ENCODE measurements at places on chromosomes 6 and 20. TPM values are rescaled to one million over a fixed set of nuclear protein-coding genes. Genes with fewer than 3 reads are reported as not detected.

- no peak overlapping the region for H3K27ac ChIP-seq
- DNase-seq = no peak
- H3K27me3 ChIP-seq = no peaks in the 10 kb centered on the region
Measured at GRCh38 chr20:53157443-53158408, 185.6 kb downstream of the TSHZ2 start.

GRCh38 chr6:150684161-150684560 is 84.5 kb downstream of the PLEKHG1 start:
- no peak overlapping the region for H3K27ac ChIP-seq
- no peaks in the 10 kb centered on the region for H3K27me3 ChIP-seq
- H3K4me3 ChIP-seq = no peak overlapping the region

- H3K27me3 ChIP-seq = no peaks in the 10 kb centered on the region
- DNase-seq = no peak
- no peak overlapping the region for H3K4me3 ChIP-seq
- no peaks in the 10 kb centered on the region for H3K36me3 ChIP-seq
- no peaks in the 10 kb centered on the region for H3K4me1 ChIP-seq
- H3K27ac ChIP-seq = no peak overlapping the region
Measured at GRCh38 chr6:39078695-39079094, 30.1 kb downstream of the GLP1R start.

Gene RTF2
- total RNA-seq = 72.6 TPM

DNA sequence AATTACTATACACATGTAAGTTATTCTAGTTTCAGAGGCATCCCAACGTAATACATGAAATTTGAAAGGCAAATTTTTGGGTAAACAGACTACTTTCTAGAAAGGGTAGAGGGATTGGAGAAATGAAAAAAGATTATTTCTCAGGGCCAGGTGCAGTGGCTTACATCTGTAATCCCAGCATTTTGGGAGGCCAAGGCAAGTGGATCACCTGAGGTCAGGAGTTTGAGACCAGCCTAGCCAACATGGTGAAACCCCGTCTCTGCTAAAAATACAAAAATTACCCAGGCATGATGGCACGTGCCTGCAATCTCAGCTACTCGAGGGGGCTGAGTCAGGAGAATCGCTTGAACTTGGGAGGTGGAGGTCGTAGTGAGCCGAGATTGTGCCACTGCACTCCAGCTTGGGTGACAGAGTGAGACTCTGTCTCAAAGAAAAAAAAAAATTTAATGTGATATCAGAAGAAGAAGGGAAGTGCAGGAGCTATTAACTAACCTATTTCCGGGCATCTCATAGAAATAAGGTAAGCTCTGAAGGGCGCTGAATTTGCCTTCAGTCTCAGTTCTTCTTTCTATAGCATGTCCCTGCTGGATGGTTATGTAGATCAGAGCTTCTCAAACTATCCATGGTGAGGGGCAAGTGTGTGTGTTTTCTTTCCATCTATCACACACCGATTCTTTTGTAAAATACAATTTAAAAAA is 100.3 kb upstream of the MTHFD1L start:
- H3K4me1 ChIP-seq = no peaks in the 10 kb centered on the region
- no peak overlapping the region for H3K4me3 ChIP-seq
- no peak overlapping the region for H3K27ac ChIP-seq
- DNase-seq = no peak
- H3K36me3 ChIP-seq = no peaks in the 10 kb centered on the region
- no peaks in the 10 kb centered on the region for H3K27me3 ChIP-seq

- no peak for DNase-seq
- no peak overlapping the region for H3K27ac ChIP-seq
- H3K4me3 ChIP-seq = no peak overlapping the region
- no peaks in the 10 kb centered on the region for H3K36me3 ChIP-seq
- H3K4me1 ChIP-seq = no peaks in the 10 kb centered on the region
Measured at GRCh38 chr20:2446845-2447244, 23.7 kb downstream of the SNRPB start.

DNA sequence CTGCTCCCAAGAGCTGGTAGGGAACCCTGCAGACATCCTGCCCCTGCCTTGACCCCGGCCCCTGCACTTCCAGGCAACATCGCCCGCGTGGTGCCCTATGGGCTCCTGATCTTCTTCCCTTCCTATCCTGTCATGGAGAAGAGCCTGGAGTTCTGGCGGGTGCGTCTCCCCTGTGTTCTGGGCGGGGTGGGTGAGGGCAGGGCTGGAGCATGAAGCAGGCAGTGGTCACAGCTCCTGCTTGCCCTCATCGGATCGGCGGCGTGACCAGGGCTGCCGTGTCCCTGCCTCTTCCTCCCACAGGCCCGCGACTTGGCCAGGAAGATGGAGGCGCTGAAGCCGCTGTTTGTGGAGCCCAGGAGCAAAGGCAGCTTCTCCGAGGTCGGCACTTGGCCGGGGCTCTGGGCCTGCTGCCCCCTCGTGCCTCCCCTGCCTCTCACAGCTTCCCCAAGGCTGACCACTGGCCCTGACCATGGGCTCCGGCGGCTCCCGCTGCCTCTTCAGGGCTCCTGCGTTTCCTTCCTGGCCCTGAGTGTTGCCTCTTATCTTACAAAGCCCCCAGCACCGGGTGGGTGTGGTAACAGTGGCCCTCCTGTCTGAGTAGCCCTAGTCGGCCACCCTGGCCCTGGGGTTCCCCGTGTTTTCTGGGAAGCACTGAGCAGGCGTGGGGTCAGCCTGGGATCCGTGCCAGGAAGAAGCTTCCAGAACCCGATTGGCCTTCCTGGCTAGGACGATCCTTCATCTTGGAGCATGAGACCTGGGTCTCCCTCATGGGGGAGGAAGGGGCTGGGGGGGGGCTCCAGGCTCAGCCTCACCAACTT is 8.0 kb upstream of the TNFRSF6B start:
- H3K36me3 ChIP-seq = no peaks in the 10 kb centered on the region
- DNase-seq = peak; percentile 59
- H3K27ac ChIP-seq = no peak overlapping the region
- no peaks in the 10 kb centered on the region for H3K4me1 ChIP-seq
- no peaks in the 10 kb centered on the region for H3K27me3 ChIP-seq

DNA sequence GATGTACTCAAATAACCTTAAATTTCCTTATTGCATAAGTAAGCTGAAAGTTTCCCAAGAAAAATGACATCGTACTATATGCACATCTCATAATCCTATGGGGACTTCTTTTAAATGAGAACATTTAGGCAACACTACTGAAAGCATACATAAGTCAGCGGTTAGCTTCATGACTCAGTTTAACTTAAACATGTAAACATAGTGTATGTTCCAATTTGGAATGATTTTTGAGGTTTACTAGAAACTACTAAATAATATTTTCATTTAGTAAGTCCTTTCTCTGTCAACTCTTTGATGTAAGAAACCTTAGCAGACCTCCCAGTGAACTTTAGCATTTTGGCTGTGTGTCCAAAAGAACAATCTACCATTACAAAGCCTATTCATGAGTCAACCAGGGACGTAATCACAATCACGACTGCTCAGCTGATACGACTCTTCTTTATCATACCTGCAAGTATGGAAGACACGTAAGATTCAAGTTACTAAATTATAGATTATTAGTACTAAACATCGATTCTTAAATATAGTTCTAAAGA is 19.3 kb downstream of the HIVEP2 start:
- no peak for DNase-seq
- no peaks in the 10 kb centered on the region for H3K4me1 ChIP-seq
- H3K27me3 ChIP-seq = no peaks in the 10 kb centered on the region
- H3K36me3 ChIP-seq = no peaks in the 10 kb centered on the region
- H3K4me3 ChIP-seq = no peak overlapping the region
- H3K27ac ChIP-seq = no peak overlapping the region

DNA sequence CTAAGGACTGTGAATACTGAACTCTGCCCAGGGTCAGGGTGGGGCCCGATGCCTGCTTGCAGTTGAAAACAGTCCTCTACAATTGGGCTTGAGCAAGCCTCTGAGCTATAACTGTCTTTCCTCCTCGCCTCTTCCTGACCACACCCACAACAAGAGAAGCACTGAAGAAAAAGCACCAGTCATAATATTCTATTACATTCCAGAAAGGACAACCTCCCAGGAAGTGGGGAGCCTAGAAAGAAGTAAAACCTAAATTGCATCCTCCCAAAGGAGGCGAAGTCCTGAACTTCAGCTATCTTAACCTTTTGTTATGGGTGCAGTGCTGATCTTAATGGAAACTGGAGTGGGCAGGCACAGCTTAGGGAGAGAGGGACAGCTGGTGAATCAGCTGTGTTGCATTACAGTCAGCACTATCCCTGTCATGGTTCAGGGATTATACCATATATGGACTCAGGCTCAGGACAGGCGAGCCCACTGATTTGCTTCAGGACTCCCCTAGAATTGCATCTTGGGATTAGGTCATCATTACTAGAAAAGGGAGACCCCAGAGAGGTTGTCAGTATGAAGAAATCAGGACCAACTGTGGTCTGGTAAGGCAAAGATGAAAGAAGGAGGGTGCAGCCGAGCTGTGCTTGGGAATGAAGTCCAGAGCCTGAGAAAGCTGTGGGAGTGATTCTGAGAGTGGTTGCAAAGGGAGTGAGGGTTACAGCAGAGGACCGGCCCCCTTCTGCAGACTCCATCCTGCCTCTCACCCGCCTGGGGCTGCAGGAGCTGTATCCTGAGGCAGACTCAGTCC is 18.3 kb upstream of the TRAM2 start:
- DNase-seq = no peak
- H3K27ac ChIP-seq = peak overlapping the region; percentile 50
- no peaks in the 10 kb centered on the region for H3K27me3 ChIP-seq
- peaks cover 2% of the 10 kb centered on the region for H3K4me1 ChIP-seq

DNA sequence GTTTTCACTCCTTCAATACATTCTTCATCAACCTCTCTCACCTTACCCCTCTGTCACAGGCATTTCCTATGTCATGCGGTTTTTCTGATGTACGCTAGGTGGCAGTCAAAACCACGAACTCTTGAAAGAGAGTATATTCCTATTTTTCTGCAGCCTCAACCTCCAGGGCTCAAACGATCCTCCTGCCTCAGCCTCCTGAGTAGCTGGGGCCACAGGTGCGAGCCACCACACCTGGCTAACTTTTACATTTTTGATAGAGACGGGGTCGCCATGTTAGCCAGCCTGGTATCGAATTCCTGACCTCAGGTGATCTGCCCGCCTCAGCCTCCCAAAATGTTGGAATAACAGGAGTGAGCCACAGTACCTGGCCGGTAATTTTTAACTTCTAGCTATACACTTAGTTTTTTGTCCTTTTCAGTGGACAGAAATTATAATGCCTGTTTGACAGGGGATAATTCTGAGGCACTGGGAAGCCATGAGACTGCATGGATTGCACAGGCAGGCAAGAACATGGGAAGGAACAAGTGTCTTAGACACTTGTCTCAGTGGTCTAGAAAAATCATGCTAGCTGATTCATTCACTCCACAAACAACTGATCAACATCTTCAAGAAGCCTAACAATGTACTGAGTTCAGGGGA is 22.5 kb upstream of the HFE start:
- no peak for DNase-seq
- H3K27me3 ChIP-seq = no peaks in the 10 kb centered on the region
- H3K36me3 ChIP-seq = no peaks in the 10 kb centered on the region
- no peaks in the 10 kb centered on the region for H3K4me1 ChIP-seq
- no peak overlapping the region for H3K27ac ChIP-seq

- no peak overlapping the region for H3K27ac ChIP-seq
- no peaks in the 10 kb centered on the region for H3K27me3 ChIP-seq
- H3K4me3 ChIP-seq = no peak overlapping the region
Measured at GRCh38 chr20:39851459-39851858, 837.6 kb downstream of the MAFB start.

Gene PRR18
- not detected for total RNA-seq

GRCh38 chr20:32727683-32728082 is 15.6 kb downstream of the COMMD7 start:
- no peaks in the 10 kb centered on the region for H3K27me3 ChIP-seq
- no peak overlapping the region for H3K27ac ChIP-seq
- DNase-seq = peak; percentile 80
- no peak overlapping the region for H3K4me3 ChIP-seq
- peaks cover 2% of the 10 kb centered on the region for H3K36me3 ChIP-seq

GRCh38 chr6:157169226-157169625 is 154.1 kb downstream of the TMEM242 start:
- H3K4me3 ChIP-seq = no peak overlapping the region
- H3K36me3 ChIP-seq = no peaks in the 10 kb centered on the region
- no peak overlapping the region for H3K27ac ChIP-seq
- no peak for DNase-seq
- no peaks in the 10 kb centered on the region for H3K27me3 ChIP-seq
- no peaks in the 10 kb centered on the region for H3K4me1 ChIP-seq

DNA sequence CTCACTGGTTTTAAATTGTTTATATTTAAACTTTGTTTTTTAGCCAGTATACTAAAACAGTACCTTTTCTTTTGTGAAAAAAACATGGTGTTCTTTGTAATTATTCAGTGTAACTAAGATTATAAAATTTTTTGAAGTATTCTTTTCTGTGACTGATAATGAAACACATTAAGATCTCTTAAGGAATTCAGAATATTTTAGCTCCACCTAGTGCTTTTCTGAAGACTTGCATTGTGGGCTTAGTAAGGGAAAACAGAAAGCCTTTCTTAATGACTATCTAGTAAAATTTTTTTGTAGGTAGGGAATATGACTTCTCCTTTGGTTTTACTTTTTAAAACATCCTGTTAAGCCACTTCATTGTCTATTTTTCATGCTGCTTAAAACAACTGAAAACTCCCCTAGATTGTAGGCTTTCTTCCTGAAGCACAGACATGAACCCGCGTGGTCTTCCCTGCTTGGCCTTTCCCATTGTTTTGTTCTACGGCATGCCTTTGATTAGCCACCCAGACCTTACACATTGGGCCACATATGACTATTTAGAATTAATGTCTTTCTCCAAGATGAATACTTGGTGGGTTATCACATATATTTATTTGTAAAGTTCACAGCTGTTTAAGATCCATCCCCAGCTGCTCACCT is 72.1 kb downstream of the AFDN start:
- H3K4me3 ChIP-seq = no peak overlapping the region
- no peaks in the 10 kb centered on the region for H3K4me1 ChIP-seq
- H3K27me3 ChIP-seq = no peaks in the 10 kb centered on the region
- no peak overlapping the region for H3K27ac ChIP-seq
- DNase-seq = no peak

GRCh38 chr6:147055821-147056392 is 148.3 kb upstream of the STXBP5 start:
- H3K4me1 ChIP-seq = no peaks in the 10 kb centered on the region
- H3K27ac ChIP-seq = no peak overlapping the region
- H3K4me3 ChIP-seq = no peak overlapping the region
- H3K27me3 ChIP-seq = no peaks in the 10 kb centered on the region
- no peak for DNase-seq
- H3K36me3 ChIP-seq = no peaks in the 10 kb centered on the region
